NB4 (cell line): ENCODE measurements at places on chromosomes 16 and 17.

DNA sequence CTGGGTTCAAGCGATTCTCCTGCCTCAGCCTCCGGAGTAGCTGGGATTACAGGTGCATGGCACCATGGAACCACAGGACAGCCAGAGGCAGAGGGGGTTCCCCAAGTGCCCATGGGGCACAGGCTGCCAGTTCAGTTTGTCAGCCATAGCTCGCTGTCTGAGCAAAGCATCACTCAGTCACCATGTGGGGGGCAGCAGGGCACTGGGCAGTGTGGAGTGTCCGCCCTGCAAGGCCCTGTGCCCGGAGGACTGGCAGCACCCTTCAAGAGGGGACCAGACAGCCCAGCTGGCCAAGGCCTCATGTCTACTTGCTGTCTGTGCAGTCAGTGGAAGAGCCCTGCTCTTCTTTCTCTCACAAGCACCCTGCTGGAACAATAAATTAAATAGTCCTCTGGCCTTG, 6.4 kb downstream of the ALYREF start:
- DNase-seq: no peak

DNA sequence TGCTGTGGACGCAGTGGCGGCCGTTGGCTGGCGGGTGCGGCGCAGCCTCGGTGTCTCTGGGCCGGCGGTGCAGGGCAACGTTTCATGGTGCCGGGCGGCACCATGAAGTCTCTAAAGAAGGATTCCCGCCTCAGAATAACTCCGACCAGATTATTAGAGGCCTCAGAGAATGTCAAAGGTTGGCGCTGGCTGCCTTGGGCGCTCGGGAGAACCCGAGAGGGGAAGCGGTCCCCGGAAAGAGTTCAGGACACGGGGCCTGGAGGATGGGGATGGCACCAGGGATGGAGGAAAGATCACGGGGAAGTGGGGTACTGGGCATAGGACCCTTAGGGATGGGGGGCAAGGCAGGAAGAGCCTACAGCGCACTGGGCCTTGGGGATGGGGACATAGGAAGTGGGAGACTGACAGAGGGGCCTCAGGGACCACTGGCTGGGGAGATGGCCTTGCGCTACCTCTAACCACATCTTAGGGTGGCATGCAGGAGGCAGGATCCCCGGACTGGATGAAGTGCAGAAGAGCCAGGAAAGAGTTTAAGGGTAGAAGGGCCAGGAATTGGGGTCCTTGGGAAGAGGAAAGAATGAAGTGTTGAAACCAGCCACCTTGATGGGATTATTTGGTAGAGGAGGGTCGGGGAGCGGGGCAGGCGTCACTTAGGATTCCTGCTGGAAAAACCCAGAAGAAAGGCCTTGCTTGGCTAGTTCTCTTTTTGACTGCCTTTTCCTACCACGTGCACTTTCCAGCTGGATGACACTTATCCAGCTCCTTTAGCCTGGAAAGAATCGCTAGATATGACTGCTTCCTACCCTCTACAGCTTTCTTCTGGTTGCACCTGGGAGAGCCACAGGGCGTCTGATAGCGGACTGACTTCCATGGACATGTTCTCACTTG, 578 bp downstream of the MYCBPAP start:
- no peak for DNase-seq

GRCh38 chr16:49854796-49855203, 1.1 kb downstream of the ZNF423 start:
- peak; percentile 49 for DNase-seq

DNA sequence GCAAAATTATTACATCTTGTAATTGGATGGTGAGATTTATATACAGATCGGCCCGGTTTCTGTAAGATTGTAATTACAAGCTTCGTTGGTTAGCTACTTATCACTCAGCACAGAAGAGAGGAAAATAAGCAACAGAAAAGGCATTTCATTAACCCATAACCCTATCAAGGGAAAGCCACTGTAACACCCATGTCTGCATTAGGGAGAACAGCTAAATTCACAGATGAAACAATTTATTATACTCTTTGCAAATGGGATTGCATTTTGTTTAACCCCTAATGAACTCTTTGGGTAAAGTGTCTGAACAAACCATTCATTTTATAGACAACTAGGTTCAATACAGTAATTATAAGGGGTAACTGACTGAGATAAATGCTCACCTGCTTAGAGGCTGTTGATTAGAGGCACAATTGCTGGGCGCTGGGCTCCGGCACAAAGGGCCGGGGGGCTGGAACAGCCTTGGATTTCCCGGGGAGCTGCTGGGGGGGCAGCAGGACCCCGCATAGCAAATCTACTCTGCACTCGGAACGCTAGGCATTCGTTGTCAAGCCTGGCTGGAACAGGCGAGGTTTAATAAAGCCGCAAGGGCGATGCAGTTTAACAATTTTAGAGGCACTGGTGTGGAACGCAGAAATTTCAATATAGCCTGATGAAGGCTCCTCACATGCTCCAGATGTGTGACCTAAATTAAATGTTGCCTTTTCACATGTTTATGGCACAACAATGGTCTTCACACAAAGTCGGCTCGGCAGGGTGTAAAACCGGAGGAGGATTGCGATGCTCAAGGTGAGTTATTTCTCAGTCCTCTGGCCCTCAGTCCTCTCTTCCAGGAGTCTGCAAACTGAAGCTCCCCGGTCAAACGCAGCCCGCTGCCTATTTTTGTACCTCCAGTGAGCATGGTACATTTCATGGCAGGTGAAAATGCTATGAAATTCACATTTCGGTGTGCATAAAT, 134.0 kb upstream of the IRX6 start:
- DNase-seq: no peak

DNA sequence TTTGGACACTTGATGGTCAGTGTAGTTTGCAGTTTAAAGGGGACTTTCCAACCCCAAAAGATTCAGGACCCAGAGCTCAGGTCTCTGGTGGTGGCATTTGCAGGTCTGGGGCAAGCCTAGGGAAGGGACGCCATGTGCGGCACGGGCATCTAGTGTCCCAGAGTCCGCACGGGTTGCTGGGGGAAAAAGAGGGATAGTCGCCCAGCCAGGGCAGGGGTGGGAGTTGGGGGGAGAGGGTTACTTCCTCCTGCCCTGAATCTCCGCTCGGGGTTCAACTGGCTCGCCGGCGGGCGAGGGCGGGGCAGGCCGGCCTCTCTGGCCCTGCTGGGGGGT, 239 bp upstream of the CA7 start:
- no peak for DNase-seq

DNA sequence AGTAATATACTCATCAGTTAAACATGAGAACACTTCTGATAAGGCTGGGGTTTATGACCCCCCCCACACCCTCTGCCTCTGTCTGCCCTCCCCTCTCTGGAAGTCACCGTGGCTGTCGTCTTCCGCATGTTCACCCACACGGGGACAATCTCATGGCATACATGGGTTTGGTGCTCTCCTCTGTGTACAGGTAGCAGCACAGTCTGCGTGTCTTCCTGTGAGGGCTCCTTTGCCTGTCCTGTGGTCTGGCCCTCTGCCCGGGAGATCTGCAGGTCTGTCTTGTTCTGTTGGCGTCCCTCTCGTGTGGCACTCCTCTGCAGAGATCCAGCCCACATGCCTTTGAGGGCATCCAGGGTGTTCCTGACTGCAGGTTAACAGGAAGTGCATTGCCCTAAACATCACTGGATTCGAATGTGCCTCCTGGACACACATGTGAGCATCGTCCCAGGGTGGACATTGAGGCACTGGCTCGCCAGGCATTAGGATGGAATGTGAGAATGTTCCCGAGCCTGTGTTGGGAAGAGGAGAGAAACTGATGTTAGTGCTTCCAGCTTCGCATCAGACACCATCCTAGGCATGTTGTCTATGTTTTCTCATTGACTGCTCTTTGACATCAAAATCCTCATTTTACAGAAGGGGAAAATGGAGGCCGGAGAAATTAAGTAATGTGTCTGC, 54.5 kb downstream of the NKD1 start:
- no peak for DNase-seq

DNA sequence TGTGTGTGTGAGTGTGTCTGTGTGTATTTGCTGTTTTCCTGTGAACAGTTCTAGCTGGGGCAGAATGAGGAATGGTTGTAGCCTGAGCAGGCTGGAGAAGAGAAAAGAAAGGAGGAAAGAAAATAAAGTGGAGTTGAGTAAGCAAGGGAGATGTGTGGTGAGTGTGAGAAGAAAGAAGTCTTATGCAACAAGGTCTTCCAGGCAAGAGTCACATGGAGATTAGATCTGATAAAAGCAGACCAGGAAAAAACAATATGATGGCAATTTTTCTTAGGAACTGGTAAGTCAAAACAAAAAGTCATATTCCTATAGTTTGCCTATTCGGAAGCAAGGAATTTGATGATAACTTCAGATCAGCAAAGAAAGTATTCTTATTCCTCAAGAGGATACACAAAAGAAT, 125.0 kb downstream of the HS3ST3A1 start:
- no peak for DNase-seq

GRCh38 chr17:38705523-38705802, 390 bp downstream of the MLLT6 start:
- no peak for DNase-seq
